Activated CD4-positive, CD25-positive, alpha-beta regulatory T cell (primary cell): ENCODE measurements at places on chromosomes 6 and 20.
A peak's percentile ranks its signal among the peaks of the same experiment; 100 is the strongest.

DNA sequence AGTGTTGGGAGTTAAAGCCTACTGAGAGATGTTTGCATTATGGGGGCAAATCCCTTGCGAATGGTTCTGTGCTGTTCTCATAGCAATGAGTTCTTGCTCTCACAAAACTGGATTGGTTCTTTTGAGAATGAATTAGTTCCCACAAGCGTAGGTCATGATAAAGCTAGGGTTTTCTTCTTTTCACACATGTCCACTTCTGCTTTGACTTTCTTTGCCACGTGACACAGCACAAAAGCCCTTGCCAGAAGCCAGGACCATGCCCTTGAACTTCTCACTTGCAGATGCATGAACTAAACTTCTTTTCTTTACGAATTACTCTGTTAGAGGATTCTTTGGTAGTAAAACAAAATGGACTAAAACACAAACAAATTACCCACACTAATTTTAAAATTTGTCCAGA is 922.8 kb downstream of the EPHA7 start:
- no peak for DNase-seq

GRCh38 chr6:94027374-94027773 is 608.0 kb upstream of the EPHA7 start:
- no peak for DNase-seq

DNA sequence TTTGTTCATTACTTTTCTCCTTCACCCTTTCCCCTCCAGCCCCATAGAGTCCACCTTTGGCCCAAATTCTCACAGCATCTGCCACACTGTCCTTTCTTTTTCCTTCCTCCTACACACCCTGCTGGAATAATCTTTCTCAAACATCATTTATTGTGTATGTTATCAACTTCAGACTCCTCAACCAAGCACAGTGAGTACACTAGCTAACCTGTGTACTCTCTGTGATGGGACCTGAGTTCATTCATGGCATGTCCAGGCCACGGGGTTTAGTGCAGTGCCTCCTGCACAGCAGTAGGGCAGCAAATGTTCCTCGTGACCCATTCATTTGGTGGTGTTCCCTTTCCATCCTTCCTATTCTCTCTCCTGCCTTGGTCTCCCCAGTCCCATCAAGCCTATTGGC is 7.1 kb upstream of the ARMC12 start:
- no peak for DNase-seq

- DNase-seq, result no peak
Observed at GRCh38 chr20:51346686-51347485, 195.6 kb downstream of the NFATC2 start.

DNA sequence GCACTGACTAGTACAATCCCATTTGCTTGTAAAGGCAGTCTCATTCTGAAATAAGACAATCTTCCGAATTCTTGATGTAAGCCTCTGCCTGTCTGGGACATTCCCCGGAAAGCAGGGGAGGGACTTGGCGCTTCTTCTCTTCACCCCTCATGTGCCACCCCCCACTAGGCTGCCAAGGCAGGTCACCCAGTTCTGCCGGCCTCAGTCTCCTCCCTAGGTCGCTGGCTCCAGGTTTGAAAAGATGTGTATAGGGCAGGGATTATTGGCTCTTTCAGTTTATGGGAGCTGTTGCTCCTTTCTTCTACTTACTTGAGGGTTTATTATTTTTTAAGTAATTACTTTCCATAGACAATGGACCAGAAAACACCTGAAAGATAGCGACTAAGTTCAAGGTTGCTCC is 158.1 kb upstream of the RPS6KA2 start:
- DNase-seq, result no peak

- no peak for DNase-seq
Observed at GRCh38 chr6:121548131-121548530, 112.7 kb downstream of the GJA1 start.

DNA sequence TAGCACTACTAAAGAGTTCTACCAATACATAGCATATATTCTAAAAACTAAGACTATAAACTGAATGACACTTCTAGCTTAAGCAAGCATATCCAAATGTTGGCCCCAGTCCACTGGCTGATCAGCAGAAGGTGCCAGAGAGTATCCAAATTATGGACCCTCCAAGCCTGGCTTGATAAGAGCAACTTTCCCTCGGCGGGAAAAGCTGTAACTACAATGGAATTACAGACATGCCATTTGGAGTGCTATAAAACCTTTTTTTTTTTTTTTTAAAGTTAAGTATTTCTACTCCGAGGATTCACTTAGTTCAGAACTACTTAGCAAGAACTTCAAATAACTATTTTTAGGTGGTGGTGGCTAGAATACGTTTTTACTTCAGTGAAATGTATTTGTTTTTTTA is 94.6 kb downstream of the EPB41L2 start:
- no peak for DNase-seq

DNA sequence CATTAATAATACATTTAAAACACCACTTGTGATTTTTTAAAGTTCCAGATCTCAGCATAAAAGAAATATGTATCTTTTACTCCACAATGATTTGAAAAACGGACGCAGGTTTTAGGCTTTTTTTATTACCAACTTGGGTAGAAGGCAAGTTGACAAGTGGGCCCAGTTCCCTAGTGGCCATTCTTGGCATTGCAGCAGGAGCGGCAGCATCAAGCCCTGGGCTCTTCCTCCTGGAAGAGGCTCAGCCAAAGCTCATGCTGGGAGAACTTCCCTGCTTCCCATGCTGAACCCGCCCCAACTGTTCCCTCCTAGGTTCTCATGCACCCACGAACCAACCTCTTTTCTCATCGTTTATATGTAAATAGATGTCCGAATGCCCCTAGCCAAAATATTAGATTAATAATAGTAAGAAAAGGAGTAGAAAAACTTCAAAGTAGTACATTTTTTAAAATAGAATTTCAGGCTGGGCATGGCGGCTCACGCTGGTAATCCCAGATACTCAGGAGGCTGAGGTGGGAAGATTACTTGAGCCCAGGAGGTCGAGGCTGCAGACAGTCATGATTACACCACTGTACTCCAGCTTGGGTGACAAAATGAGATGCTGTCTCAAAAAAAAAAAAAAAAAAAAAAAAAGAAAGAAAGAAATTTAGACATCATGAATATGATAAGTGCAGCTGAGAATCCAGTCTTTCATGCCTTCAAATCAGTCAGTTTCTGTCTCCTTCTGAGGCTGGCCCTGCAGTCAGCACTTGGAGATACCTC is 18.2 kb upstream of the MYB start:
- DNase-seq, result no peak

DNA sequence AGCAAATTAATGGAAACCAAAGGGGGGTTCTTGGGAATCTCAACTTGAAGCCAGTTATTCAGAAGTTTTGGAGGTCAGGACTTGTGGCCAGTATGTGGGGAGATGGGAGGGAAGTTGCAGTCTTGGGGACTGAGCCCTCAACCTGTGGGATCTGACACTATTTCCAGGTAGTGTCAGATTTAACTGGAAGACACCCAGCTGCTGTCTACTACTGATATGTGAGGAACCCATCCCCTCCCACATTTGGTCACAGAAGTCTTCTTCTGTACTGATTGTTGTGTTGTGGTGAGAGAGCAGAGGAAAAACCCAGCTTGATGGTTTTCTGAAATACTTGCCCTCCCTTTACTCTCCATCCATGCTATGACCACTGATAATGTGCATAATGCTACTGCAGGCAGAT is 134.0 kb downstream of the QRSL1 start:
- no peak for DNase-seq

DNA sequence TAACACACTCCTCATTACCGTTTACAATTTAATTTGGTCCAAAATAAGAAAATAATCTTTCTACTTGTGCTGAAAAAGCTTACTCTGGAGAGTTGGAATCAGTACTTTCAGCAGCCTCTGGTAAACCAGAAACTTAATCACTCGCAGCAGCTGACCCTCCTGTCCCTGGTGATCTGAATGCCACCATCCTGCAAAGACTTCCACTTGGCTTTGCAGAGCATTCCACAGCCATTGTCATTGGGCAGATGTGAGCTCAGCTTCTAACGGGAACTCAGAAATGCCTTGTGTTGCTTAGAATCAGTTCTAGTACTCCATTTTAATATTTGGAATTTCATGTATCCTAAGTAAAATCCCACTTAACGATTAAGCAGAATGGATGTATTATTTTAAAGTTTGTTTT is 59.7 kb downstream of the PHACTR1 start:
- no peak for DNase-seq

GRCh38 chr6:111200350-111201243 is 113.3 kb downstream of the SLC16A10 start:
- no peak for DNase-seq

DNA sequence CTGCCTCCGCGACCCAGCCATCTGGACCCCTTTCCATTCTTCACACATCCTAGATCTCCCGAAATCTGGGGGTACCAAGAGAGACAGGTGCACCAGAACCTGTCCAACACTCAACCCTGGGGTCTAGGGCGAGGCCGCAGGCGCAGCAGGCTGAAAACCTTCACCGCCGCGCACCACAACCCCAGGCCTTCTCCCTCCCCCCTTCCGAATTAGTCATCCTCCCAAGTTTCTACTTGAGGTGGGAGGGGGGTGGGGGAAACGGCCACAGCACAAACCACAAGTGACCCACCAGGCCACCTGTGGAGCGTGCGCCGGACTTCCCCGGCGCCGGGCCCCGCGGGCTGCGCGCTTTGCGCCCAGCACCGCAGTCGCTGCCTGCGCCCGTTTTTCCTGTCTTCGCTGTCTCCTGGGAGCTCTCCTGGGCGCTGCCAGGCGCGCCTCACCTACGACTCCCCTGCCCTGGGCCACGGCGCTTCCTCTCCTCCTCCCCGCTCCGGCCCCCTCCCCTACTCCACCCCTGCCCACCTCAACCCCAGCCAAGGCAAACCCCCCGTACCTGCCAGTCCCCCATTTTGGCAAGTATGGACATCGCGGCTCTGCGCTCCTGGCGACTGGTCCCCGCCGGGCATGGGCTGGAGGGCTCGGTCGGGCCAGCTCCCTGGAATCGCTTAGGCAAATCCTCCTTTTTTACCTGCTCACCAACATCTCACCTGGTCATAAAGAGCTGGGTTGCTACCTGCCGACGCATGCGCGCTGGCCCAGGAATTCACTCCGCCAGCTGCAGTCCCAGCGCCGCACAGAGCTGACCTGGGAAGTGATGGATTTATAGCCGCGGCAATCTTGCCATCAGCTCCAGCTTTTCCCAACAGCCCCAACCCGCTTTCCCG is 4.2 kb upstream of the TFAP2A start:
- DNase-seq, result no peak

DNA sequence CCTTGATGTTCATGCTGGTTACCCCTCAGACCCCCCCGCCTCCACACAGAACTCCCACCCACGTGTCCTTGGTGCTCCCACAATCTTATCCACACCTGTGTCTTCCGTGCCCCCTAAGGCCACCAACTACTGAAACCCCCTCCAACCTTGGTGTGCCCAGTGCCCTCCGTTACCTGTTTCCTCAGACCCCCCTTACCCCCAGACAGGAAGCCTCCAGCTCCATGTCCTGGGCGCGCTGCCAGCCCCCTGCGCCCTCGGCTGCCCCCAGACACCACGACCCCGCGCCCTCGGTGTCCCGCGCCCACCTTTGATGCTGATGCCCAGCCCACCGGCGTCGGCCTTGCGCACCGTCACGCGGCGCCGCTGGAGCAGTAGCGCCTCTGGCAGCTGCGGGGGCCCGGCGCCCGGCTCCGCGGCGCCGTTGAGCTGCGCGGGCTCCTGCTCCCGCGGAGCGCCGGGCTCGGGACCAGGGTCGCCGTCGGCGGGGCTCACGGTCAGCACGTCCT is 504 bp downstream of the SNTA1 start:
- DNase-seq, result peak; percentile 38

GRCh38 chr6:11258260-11259237 is 26.1 kb upstream of the NEDD9 start:
- DNase-seq, result no peak

GRCh38 chr6:20846602-20847028 is 312.4 kb downstream of the CDKAL1 start:
- DNase-seq, result no peak

DNA sequence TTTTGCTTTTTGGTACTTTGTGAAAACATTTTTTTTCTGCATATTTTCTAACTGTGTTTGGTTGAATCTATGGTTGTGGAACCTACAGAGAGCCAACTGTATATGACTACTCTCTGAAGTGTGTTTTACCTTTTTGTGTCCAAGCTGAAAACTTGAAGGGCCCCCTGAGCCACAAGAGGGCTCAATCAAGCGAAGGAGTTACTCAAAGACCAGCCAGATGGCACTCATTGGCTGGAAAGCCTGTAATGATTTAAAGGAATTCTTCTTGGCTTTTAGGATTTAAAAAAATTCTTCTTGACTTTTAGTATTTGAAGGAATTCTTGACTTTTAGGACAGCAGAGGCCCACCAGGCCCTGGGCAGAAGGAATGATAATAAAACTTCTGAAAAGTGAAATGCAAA is 27.0 kb upstream of the ECI2 start:
- DNase-seq, result no peak
